ENCODE measurements at places on chromosomes 5 and 9. TPM values are rescaled to one million over a fixed set of nuclear protein-coding genes. Genes with fewer than 3 reads are reported as not detected.

The TAF11L9 gene
- not detected for total RNA-seq

The SLC34A3 gene
- total RNA-seq: not detected

The CDK5RAP2 gene
- 60.3 TPM for total RNA-seq

The ORM2 gene
- not detected for total RNA-seq

The PCDHB10 gene
- total RNA-seq: not detected

The MARCHF3 gene
- total RNA-seq: 5.9 TPM

The PNPLA7 gene
- total RNA-seq: 0.71 TPM

The RNF208 gene
- total RNA-seq: 9.3 TPM

GRCh38 chr5:59267033-59267432, 626.5 kb downstream of the PDE4D start:
- H3K4me3 ChIP-seq: no peak overlapping the region
- H3K4me1 ChIP-seq: no peaks in the 10 kb centered on the region
- H3K27me3 ChIP-seq: peaks cover 24% of the 10 kb centered on the region
- DNase-seq: no peak
- no peak overlapping the region for H3K27ac ChIP-seq
- no peaks in the 10 kb centered on the region for H3K36me3 ChIP-seq

GRCh38 chr9:115378758-115379157, 260.8 kb upstream of the TNC start:
- no peak overlapping the region for H3K4me3 ChIP-seq
- DNase-seq: no peak
- H3K36me3 ChIP-seq: no peaks in the 10 kb centered on the region
- H3K27me3 ChIP-seq: peaks cover 2% of the 10 kb centered on the region

GRCh38 chr9:2502760-2503159, 118.8 kb upstream of the VLDLR start:
- no peaks in the 10 kb centered on the region for H3K4me1 ChIP-seq
- H3K4me3 ChIP-seq: no peak overlapping the region
- no peaks in the 10 kb centered on the region for H3K27me3 ChIP-seq
- no peak for DNase-seq
- no peaks in the 10 kb centered on the region for H3K36me3 ChIP-seq

- H3K4me1 ChIP-seq: no peaks in the 10 kb centered on the region
- no peaks in the 10 kb centered on the region for H3K36me3 ChIP-seq
- H3K27ac ChIP-seq: no peak overlapping the region
- H3K4me3 ChIP-seq: no peak overlapping the region
Measured at GRCh38 chr5:153969563-153969895, 69.2 kb downstream of the FAM114A2 start.

GRCh38 chr9:32596096-32596865, 23.3 kb upstream of the NDUFB6 start:
- no peak for DNase-seq
- H3K4me1 ChIP-seq: no peaks in the 10 kb centered on the region
- H3K36me3 ChIP-seq: no peaks in the 10 kb centered on the region

- H3K4me1 ChIP-seq: no peaks in the 10 kb centered on the region
- no peaks in the 10 kb centered on the region for H3K27me3 ChIP-seq
- no peak overlapping the region for H3K4me3 ChIP-seq
- DNase-seq: no peak
Measured at GRCh38 chr5:63049935-63050334, 471.3 kb downstream of the LRRC70 start.

GRCh38 chr5:97127727-97128126, 14.7 kb downstream of the LIX1 start:
- H3K4me3 ChIP-seq: no peak overlapping the region
- H3K36me3 ChIP-seq: no peaks in the 10 kb centered on the region
- H3K27me3 ChIP-seq: peaks cover 40% of the 10 kb centered on the region
- DNase-seq: no peak

GRCh38 chr5:522899-523440, 1.3 kb downstream of the SLC9A3 start:
- peaks cover 16% of the 10 kb centered on the region for H3K4me1 ChIP-seq
- no peaks in the 10 kb centered on the region for H3K36me3 ChIP-seq
- H3K27ac ChIP-seq: no peak overlapping the region
- H3K27me3 ChIP-seq: peaks cover 41% of the 10 kb centered on the region

DNA sequence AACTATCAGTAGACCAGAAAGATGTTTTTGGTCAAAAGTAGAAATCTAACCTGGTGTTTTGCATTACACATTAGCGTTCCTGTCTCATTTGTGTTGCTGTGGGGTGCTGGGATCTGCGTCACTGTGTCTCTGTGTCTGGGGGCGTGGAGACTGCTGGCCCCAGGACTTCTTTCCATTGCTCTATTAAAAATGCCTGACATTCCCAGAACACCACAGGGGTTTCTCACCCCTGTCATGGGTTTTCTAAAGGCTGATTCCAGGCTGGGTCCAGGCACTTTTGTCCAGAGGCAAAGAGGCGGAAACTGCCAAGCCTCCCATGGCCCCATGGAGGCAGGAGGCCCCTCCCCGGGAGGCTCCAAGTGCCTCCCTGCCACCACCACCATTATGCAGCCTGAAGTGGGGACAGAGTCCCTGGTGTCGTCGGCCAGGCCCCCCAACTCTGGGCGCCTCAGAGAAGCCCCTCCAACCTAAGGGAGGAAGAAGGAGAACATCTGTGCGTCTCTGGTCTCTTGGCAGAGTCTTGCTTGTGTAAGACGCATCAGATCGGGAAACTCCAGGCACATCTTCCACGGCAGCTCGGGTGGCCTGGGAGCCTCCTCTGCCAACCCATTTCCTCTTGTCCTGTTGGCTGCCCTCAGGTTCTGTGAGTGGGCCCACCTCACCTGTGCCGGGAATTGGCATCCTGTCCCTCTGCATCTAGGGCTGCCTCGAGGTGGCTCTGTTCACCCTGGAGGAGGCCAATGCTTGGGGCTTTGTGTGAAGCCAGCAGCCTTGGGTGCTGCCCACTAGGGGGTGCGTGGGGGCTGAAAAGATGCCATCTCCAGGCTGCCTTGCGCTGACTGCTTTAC, 13.8 kb upstream of the PLEKHG4B start:
- H3K27ac ChIP-seq: no peak overlapping the region
- H3K4me3 ChIP-seq: no peak overlapping the region
- no peaks in the 10 kb centered on the region for H3K4me1 ChIP-seq
- no peaks in the 10 kb centered on the region for H3K36me3 ChIP-seq

- peaks cover 1% of the 10 kb centered on the region for H3K27me3 ChIP-seq
- no peak overlapping the region for H3K27ac ChIP-seq
- no peak overlapping the region for H3K4me3 ChIP-seq
- H3K4me1 ChIP-seq: no peaks in the 10 kb centered on the region
- no peaks in the 10 kb centered on the region for H3K36me3 ChIP-seq
Measured at GRCh38 chr9:135029871-135030565, 57.5 kb upstream of the OLFM1 start.

DNA sequence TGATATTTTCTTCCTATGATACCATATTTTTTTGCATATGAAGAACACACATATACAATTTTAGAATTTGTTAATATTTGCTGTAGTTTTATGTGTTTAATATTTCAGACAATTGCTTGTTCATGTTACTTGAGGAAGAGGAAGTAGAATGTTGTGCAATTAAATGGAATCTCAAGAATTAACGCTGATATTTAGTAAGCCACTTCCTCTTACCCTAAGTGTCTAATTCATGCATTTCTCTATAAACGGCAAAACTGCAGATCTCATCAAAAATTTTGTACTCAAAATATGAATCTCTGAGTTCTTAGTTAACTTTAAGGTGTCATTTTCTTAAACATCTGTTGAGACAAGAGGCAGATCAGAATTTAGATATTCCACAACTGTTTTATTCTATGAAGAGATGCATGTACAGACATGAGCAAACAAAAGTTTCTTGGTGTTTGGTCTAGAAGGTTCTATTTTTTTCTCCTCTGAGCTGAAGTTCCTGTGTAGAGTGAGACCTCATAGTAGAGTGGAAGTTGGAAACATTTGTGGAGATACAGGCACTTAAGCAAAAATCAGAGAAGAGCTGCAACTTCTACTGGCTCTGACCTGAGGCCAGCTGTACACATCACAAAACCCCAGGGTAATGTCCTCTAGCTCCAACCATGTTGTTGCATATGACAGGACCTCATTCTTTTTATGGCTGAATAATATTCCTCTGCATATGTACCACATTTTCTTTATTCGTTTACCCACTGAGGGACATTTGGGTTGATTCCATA, 16.6 kb upstream of the TGFBI start:
- H3K4me1 ChIP-seq: no peaks in the 10 kb centered on the region
- DNase-seq: no peak
- no peak overlapping the region for H3K27ac ChIP-seq
- H3K27me3 ChIP-seq: peaks cover 29% of the 10 kb centered on the region

DNA sequence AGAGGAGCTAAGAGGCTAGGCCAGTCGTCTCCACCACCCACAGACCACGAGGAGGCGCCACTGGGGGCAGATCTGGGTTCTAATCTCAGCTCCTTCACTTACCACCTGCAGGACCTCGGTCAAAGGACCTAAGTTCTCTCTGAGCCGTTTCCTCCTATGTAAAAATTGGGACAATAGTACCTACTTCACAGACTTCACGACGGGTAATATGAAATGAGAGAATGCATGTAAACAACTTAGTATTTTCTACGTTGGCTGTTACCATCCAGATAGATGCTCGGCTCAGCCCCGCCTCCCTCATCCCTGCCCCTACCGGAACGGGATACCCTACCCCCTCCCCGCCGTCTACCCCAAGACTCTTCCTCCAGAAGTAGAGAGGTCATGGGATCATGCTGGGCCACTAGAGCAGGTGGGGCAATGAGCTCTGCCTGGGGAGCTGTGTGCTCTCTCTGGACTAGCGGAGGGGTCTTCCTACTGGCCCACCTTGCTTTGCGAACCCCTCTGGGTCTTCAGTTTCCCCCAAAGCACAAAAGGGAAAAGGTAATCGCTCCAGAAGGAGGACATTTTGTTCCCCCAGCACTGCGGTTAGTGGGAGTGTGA, 541 bp downstream of the GNPDA1 start:
- no peak for DNase-seq
- H3K4me1 ChIP-seq: peaks cover 87% of the 10 kb centered on the region
- H3K4me3 ChIP-seq: peak overlapping the region; percentile 87
- peak overlapping the region; percentile 79 for H3K27ac ChIP-seq
- H3K27me3 ChIP-seq: no peaks in the 10 kb centered on the region

DNA sequence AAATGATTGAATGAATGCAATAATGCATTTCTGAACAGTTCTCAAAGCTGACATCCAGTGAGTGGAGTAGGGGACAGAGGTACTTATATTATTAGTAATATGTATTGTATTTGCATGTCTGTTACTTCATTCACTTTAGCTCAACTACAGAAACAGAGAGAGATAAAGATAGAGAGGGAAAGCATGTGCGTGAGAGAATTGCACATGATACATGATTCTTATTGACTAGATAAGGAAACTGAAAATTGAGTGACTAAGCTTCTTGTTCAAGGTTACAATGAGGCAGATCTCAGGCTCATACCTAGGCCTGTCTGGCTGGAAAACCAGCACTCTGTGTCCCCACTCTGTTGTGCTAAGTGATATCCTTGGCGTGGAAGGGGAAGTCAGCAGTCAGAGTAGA, 337.7 kb upstream of the KLF4 start:
- no peaks in the 10 kb centered on the region for H3K36me3 ChIP-seq
- no peaks in the 10 kb centered on the region for H3K4me1 ChIP-seq
- no peak for DNase-seq
- no peak overlapping the region for H3K4me3 ChIP-seq

- peaks cover 25% of the 10 kb centered on the region for H3K36me3 ChIP-seq
- peaks cover 61% of the 10 kb centered on the region for H3K4me1 ChIP-seq
- H3K27me3 ChIP-seq: no peaks in the 10 kb centered on the region
- peak overlapping the region; percentile 78 for H3K4me3 ChIP-seq
- peak overlapping the region; percentile 85 for H3K27ac ChIP-seq
- DNase-seq: peak; percentile 69
Measured at GRCh38 chr5:52725065-52725746, 62.5 kb upstream of the ITGA1 start.

DNA sequence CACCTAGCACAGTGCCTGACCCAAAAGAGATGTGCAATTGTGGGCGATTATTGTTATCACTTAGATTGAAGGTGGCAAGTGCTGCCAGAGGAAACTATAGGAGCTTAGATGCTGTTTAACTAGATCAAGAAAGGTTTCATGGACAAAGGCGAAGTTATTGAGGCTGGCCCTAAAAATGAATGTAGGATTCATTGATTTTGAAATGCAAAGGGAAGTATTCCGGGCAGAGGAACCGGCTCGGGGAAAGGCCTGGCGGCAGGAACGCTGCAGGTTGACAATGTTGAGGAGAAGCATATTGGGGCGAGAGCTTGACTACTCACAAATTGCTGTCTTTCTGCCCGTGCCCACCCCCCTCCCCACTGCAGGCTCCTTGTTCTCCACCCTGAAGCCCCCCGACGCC, 37.4 kb upstream of the TTC1 start:
- no peak overlapping the region for H3K27ac ChIP-seq
- H3K4me3 ChIP-seq: no peak overlapping the region
- no peak for DNase-seq
- peaks cover 54% of the 10 kb centered on the region for H3K27me3 ChIP-seq
- no peaks in the 10 kb centered on the region for H3K36me3 ChIP-seq

GRCh38 chr9:89243296-89244061, 64.9 kb upstream of the SHC3 start:
- H3K36me3 ChIP-seq: no peaks in the 10 kb centered on the region
- DNase-seq: no peak
- H3K27me3 ChIP-seq: peaks cover 11% of the 10 kb centered on the region
- H3K27ac ChIP-seq: no peak overlapping the region
- no peak overlapping the region for H3K4me3 ChIP-seq

- no peak for DNase-seq
- no peaks in the 10 kb centered on the region for H3K27me3 ChIP-seq
- no peak overlapping the region for H3K4me3 ChIP-seq
- peaks cover 21% of the 10 kb centered on the region for H3K4me1 ChIP-seq
- H3K36me3 ChIP-seq: no peaks in the 10 kb centered on the region
- peak overlapping the region; percentile 43 for H3K27ac ChIP-seq
Measured at GRCh38 chr9:127983847-127984289, 3.1 kb upstream of the EEIG1 start.

DNA sequence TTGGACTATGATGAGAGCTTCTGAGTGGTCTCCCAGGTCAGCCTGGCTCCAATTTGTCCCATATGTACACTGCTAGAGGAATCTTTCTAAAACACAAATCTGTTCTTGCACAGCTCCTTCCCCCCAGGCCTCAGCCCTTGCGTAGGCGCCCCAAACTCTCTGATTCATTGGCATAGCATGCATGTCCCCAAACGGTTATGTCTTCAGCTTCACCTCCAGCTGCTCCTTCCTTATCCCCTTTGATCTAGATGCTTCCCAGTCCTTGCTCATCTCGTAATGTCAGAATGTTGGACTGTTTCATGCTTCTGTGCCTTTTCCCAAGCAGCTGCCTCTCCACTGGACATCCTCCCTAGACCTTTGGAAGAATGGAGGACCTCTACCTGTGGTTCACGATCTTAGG, 60.1 kb upstream of the BASP1 start:
- H3K4me1 ChIP-seq: no peaks in the 10 kb centered on the region
- H3K36me3 ChIP-seq: no peaks in the 10 kb centered on the region

- H3K4me3 ChIP-seq: no peak overlapping the region
- peaks cover 26% of the 10 kb centered on the region for H3K36me3 ChIP-seq
- H3K27me3 ChIP-seq: no peaks in the 10 kb centered on the region
- peaks cover 76% of the 10 kb centered on the region for H3K4me1 ChIP-seq
Measured at GRCh38 chr5:80249901-80250300, 5.9 kb downstream of the SERINC5 start.

GRCh38 chr9:109600142-109600541, 102.0 kb upstream of the PTPN3 start:
- H3K4me1 ChIP-seq: no peaks in the 10 kb centered on the region
- DNase-seq: no peak
- H3K4me3 ChIP-seq: no peak overlapping the region
- H3K27ac ChIP-seq: no peak overlapping the region
